ENCODE measurements at places on chromosomes 6 and 20. TPM values are rescaled to one million over a fixed set of nuclear protein-coding genes. Genes with fewer than 3 reads are reported as not detected.
A peak's percentile ranks its signal among the peaks of the same experiment; 100 is the strongest.

GRCh38 chr6:28769626-28770402, 154.0 kb downstream of the TRIM27 start:
- peak; percentile 87 for DNase-seq

GRCh38 chr20:58366866-58367265, 22.2 kb upstream of the VAPB start:
- no peak for DNase-seq

NANP gene
- 8.6 TPM for total RNA-seq

DNA sequence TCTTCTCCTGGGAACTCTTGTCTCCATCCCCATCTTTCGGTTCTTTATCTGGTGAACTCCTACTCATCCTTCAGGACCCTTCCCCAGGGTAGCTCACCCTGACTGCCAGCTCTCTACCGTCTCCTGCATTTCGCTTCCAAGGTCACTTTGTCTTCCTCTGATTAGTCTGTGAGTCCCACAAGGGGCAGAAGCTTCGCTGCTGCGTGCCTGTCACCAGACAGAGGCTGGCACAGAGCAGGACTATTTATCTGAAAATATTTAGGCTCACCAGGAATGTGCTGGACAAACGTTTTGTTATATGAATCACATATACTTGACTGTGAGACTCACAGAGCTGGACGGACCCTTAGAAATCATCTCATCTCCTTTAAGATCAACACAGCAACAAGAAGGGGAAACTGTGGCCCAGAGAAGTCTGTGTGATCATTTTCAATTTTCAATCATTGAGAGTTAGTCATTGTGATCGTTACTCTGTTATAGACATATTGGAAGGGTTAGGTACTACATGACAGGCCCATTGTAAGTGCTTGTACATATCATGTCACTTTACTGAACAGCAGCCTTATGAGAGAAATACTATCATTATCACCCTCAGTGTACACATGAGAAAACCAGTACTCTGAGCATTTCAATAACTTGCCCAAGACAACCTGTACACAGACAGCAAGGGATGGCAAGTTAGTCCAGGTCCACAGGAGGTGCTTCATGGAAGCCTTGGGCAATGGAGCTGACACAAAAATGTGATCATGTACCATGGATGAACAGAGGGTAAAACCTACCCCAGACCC, 51.4 kb downstream of the JPH2 start:
- DNase-seq, result peak; percentile 11

DNA sequence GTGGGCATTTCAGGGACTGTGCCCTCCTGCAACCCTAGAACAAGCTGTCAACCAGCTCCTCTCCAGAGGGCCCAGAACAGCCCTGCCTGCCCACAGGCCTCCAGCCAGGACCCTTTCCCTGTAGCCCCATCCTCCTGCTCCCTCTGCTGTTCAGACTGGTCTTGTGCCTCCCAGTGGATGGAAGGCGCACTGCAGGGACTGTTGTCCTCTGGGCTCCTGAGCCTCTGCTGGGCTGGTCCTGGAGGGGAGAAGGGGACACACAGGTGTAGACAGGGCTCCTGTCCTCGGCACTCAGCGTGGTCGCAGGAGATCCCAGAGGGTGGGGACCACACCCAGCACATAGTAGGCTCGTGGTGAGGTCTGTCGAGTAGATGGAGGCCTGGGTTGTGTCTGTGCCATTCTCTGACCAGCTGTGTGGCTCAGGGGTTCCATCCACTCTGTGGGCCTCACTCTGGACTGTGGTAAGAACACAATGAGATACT, 11.5 kb downstream of the ITPR3 start:
- DNase-seq, result peak; percentile 37

All from HFFc6 (cell line).